ENCODE measurements at places on chromosomes 7 and 10. TPM values are rescaled to one million over a fixed set of nuclear protein-coding genes. Genes with fewer than 3 reads are reported as not detected.
A peak's percentile ranks its signal among the peaks of the same experiment; 100 is the strongest.

The CTAGE4 gene
- total RNA-seq, result not detected

The ANKRD61 gene
- 0.29 TPM for total RNA-seq

The SPAG6 gene
- total RNA-seq, result 0.90 TPM

The LRIT1 gene
- not detected for total RNA-seq

DNA sequence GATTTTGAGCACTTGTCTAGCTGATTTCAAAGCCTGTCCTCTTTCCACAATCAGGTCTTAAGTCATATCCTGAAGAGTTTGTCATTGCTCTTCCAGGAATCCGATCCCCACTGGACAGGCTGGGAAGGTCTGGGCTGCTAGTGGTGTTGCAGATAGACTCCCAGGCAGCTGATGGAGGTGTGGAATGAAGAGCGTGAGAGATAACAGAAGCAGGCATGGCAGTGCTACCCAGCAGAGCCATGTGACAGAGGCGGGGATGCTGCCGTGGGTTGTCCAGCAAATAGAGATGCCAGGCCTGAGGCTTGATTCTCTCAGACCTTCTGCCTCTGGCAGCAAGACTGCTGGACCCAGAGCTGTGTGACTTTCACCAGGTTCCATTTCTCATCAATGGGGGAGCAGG, 116.5 kb upstream of the EEPD1 start:
- DNase-seq, result no peak

DNA sequence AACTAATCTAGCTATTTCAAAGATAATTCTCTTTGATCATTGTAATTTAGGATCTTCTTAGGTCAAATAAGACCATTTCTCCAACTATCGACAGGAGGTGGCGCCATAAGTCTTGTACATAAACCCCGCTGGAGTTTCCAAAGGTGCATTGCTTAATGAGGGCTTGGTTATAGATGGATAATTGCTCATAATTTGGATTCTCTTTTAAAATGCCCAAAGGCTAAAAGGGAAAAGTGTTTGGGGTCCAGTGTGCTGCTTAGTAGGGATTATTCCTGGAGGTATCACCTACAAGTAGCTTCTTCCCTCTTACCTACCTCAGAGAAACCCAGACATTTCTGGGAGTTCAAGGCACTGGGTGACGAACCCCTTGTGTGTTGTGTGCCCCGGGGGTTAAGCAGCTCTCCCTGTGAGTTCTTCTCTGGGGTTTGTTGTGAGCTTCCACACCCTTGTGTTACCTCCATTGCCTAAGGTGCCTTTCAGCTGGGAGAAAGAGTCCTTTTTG, 75.2 kb downstream of the PAXIP1 start:
- peak; percentile 88 for DNase-seq

DNA sequence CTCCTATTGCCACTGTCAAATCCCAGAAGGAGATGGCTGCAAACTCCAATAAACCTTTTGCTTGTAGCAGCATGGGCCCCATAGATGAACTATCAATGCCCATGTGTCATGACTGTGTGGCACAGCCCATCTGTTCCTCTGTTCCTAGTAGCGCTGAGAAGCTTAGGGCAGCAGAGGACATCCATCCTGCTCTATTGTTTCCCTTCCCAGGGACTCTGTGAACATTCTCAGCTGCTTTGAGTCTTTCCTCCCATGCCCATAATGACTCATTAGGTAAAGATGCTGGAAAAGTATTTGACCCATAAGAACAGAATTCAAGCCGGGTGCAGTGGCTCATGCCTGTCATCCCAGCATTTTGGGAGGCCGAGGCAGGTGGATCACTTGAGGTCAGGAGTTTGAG, 28.3 kb downstream of the STMP1 start:
- DNase-seq, result no peak

The HIF1AN gene
- total RNA-seq, result 46.5 TPM

DNA sequence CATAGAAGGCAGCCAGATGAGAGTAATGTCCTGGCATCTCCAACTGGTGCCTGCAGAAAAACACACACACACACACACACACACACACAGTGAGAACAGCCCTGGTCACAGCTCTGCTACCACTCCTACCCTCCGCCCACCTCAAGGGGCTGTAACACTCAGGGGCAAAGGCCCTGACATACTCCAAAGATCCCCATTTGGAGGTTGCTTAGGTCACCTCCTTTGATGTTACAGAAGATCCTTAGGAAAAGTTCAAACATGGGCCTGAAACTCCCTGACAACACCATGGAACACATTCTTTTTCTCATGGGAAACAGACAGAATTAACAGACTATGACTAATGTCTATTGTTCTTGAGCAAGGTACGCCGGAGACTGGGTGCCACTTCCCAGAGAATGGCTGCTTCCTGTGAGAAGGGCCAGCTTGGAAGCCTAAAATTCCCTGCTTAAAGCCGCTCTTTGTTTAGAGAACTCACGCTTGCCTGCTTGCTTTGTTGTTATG, 27.7 kb downstream of the DENND11 start:
- DNase-seq, result no peak

DNA sequence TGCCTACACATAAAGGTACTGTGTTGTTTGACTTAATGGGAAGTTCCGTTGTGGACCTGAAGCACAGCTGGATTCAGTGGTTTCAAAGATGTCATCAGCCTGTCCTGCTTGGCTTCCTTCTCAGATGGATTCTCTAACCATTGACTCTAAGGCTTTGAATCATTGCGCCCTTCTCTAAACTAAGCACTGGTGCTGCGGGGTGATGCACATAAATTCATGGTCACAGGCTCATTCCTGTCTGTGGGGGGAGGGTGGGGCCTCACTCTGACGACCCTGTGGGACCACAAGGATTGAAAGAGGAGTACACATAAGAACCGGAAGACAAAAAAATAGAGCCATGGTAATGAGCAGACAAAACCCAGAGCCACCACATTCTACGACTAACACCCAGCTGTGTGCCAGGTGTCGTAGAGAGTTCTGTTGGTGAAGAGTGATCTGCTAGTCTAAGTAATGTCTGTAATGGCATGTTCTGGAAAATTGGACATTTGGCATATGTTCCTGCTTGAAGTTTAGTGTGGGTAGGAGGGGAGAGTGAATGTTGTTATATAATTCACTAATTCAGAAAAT, 97.3 kb upstream of the YAE1 start:
- no peak for DNase-seq

- DNase-seq, result no peak
These were observed 273.1 kb upstream of the KCND2 start for GRCh38 chr7:119999738-120000475.

Measured in activated CD8-positive, alpha-beta T cell treated with anti-CD3 and anti-CD28 coated beads, Interleukin-2, amount 10 ng/mL, durations not matched to agents 7 days and 5 days (primary cell).